Smooth muscle cell of trachea (primary cell): ENCODE measurements at places on chromosomes 13 and 19. TPM values are rescaled to one million over a fixed set of nuclear protein-coding genes. Genes with fewer than 3 reads are reported as not detected.

The CEACAM7 gene
- not detected in 2 replicates for total RNA-seq

The HSD17B14 gene
- total RNA-seq: 6.0 TPM in 2 replicates

The SKA3 gene
- 5.5 and 8.1 TPM in 2 replicates for total RNA-seq

The CPB2 gene
- total RNA-seq: not detected in 2 replicates

The TBCB gene
- 270 and 326 TPM in 2 replicates for total RNA-seq
